Hematopoietic multipotent progenitor cell treated with erythropoietin and hydrocortisone succinate and interleukin-3 and kit ligand, for 8 days (in vitro differentiated cells): ENCODE measurements at places on chromosomes 2 and 18.

DNA sequence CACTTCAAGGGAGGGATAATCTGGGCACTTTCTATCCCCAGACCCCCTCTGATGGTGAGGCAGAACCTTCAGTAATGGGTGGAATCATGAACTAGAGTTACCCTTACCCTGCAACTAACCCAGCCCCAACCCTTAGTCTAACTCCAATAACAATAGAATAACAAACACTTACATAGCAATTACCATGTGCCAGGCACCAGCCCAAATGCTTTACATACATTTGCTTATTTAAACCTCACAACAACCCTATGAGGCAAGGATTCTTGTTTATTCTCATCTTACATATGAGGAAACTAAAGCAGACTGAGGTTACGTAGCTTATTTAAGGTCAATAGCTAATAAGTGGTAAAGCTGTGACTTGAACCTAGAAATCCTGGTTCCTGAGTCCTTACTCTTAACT, 132.8 kb downstream of the CYP26B1 start:
- DNase-seq: no peak

DNA sequence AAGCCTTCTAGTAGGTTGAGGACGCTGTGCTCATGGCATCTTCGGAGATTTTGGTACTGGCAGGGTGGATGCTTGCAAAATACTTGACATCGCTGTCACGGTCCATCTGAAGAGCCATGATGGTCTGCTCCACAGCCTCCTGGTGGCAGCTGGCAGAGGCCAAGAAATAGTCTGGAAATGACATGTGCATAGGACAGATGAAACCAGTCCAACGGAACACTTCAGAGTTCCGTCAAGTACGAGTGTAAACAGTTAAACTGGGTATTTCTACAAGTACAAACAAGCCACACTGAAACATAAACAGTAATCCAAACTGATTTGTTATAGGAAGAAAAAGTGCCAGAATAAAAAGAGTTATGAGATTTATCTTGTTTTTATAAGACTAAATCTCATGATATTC, 66.6 kb downstream of the PPP4R1 start:
- DNase-seq: no peak

DNA sequence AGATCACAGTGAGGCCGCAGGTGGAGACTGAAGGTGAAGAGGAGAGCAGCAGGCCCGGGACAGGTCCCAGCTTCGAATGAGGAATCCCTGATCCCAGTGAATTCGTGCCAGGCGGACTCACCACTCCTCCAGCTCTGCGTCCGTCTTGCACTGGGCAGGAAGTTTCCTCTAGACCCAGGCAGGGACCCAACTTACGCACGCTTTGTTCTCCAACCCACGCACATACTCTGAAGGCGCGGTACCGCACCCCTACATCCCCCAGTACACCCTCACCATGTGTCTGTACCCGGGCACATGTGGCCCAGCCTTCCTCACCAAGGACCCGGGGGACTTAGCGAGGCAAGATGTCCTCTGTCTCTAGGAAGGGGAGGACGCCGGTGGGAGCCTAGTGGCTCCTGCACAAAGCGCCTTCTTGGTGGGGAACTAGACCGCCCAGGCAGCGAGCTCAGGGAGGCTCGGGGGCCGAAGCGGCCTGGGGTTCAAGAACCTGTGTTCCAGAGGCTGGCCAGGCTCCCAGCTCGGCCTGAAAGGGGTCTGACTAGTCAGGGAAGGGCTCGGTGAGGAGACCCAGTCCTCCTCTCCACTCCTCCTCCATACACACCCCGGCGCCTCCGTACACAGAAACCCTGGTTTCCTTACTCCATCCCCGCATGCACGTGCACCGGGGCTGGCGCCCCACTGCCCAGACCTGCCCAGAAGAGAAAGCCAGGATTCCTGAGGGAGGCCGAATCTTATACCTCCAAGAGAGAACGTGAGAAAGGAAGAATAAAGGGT, 38.3 kb upstream of the ATP6V1B1 start:
- no peak for DNase-seq

GRCh38 chr2:186590350-186590758, 498 bp downstream of the ITGAV start:
- no peak for DNase-seq

DNA sequence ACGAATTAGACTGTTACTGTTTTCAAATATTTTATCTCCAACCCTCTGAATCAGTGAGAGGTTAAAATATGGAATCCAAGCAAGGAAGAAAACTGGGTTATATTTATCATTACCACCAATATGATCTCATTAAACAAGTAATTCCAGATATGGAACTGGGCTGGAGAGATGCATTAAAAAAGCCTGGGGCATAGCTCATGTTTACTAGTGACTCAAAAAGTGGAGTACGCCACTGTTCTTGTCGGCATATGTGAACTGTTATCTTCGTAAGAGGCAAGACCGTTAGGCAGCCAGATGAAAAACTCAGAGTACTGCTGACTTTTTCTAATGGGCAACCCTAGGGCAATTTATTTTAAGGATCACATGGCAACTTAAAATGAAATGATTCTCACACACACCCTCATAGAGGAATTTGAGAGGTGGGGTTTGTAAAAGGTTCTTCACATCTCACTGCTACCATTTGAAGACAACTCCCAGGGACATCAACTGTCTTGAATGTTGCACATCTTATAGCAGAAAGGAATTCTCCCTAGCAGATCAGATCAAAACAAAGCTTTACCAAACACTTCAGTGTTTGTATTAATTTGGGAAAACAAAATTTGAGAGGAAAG, 105.2 kb upstream of the TFCP2L1 start:
- no peak for DNase-seq

DNA sequence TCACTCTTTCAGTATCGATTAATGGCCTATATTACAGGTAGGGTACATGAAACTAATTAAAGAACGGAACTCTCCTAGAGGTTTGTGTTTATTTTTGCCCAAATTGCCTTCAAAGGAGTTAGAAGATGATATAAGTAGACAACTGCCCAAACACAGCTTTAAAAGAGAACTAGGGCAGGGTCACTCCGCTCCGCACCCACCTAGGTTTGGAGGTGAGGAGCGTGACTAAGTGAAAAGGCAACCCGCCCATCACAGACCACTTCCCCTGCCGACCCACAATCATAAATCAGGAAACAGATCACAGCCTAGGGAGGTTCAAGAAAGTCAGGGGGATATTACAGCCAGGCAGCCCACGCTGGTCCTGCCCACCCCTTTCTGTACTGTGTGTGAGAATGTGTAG, 166.7 kb downstream of the C1D start:
- DNase-seq: no peak

DNA sequence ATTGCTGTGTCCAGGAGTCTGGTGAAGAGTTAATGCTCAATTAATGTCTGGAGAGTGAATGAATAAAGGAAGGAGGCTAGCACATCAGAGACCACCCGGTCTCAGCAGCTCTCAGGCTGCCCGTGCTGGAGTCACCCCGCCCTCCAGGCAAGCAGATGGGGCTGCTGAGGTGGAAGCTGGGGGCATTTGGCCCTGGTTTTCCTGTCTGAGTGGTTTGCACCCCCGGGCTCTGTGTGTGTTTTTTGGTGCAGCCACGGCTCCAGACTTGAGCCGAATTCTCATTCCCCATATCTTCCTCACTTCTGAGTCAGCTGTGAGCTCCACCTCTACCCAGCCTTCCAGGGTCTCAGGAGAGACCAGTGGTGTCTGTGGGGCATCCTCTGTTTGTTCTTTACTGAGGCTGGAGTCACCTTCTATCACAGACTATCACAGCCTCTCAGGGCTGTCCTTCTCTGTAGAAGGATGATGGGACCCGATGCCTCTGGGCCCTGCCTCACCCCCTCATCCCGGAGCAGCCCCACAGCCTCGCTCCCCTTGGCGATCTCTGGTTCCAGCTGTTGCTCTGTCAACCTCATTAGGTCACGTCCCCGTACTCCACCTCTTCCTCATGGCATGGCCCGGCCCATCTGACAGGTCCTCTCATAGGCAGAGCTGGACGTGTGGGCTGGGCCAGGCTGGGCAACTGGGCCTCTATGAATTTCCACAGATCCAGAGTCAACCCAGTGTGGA, 60.8 kb downstream of the HS1BP3 start:
- DNase-seq: no peak

GRCh38 chr18:56210520-56210919, 427.9 kb downstream of the TXNL1 start:
- DNase-seq: no peak

GRCh38 chr2:20013126-20013849, 820 bp upstream of the MATN3 start:
- no peak for DNase-seq

DNA sequence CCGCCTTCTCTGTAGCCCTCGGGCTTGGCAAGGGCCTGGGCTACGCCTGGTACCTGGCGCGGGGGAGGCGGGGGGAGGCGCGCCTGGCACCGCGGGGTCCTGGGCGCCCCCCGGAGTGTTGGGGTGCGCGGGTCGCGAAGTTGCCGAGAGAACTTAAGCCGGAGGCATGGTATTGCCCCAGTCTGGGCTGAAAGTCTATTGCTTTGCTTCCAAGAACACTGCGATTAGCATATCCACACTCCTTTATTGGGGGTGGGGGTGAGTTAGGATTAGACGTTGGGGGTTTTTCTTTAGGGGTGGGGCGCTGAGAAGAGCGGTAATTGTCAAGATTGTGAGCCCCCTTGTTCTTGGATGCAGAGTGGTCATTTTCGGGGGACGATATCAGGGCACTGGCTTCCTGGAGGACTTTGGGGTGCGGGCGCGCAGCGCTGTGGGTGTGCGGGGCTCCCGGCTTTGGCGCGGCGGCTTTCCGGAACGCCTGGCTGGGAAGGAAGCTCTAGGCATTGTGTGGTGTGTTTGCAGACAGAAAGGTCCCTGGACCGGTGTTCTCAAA, 798 bp downstream of the TANC1 start:
- no peak for DNase-seq

DNA sequence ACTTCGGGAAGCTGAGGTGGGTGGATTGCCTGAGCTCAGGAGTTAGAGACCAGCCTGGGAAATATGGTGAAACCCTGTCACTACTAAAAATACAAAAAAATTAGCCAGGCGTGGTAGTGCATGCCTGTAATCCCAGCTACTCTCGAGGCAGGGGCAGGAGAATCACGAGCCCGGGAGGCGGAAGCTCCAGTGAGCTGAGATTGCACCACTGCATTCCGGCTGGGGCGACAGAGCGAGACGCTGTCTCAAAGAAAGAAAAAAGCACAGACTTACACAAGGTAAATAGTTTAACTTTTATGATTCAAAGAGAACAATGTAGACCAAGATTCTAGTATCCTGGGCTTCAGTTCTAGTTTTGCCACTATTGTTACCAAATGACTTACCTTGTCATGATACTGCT, 37.4 kb downstream of the NCKAP1 start:
- DNase-seq: no peak

DNA sequence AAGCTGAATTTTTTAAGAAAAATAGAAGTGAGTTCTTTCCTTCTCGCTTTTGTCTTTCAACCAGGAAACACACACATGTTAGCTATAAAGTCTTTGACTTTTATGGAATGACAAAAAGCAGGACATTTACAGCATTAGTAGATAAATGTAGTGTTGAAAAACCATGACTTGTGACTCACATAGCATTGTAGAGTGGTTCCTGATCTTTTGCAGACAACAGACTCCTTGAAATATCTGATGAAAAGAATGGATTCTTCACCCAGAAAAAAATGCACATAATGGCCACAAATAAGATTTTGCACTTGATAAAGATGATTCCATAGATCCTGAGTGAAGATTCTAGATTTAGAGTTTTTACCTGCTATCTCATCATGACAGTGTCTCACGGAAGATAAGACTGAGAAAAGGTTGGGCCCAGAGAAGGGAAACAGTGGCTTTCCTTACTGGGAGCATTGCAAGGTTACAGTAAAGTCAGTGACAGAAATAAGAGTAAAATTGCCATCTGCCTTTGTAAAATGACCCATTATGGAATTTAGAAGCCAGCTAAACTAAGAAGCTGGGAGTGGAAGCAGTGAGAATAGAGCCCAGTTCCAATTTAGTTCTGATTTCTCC, 14.0 kb downstream of the SMARCAL1 start:
- no peak for DNase-seq

DNA sequence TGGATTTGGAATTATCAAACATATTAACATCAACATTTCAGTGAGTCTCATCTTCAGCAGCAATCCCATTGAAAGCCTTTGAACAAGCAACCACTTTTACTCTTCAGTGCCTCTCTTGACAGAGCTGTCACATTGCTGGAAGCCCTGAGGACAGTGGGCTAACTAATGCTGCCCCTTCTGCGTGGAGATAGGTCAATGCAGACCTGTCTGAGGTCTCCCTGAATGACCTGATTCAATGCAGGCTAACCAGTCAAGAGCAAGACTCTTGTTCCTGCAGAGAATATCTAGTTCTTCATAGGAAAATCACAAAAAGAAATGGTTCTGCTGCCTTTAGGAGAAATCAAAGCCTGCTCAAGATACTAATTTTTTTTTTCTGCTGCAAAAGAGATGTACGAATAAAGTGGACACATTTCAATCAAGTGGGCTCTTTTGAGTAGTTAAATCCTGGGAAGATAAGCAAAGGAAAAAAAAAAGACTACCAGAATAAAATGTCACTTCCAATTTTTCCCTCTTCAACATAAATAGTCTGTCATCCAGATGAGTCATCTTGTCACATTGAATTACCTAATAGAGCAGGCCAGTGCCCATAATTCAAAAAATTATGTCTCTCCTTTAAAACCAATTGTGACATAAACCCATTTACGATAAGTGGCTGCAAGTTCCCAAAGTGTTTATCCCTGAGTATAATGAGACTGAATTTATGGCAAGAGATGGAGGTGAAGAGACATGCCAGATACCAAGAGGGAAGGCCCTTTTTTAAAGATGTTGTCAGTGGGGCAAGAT, 1269.0 kb upstream of the DDX18 start:
- no peak for DNase-seq

- DNase-seq: no peak
These were observed 748.7 kb downstream of the RNF144A start for GRCh38 chr2:7665880-7666279.

DNA sequence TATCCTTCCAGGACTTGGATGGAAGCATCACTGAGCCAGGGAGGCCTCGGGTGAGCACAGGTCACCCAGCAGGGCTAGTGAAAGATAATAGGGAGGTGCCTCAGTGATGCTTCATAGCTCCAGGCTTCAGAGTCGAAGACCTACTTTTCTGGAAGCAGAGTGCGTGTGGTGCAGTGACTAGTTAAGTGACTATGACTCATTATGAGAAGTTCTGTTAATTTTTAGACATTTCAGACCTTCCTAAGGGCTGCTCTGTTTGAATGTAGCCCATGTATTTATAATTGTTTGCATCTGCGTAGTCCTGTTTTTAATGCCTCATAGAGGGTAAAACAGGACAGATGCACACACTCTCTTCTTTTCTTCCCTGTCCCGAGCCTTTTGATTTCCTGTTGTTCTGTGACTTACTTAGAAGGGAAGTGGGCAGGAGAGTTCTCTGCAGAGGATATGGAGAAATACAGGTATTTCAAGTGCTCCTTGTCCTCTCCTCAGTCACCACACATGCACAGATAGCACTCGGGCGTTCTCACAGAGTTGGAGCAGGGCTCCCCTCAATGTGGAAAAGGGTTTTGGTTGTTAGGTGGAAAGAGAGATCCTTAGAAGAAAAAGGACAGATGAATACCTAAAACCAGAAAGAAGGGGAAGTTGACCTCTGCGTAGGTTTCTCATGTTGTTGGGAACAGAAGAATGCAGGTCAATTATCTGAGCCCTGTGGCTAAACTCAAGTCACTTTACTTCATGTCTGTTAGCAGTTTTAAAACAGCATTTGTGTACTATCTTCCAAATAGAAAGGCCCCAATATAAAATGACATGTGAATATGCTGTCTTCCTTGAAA, 34.7 kb downstream of the RALB start:
- no peak for DNase-seq

GRCh38 chr2:9538000-9538507, 17.6 kb downstream of the ADAM17 start:
- no peak for DNase-seq
